ENCODE measurements at places on chromosomes 7 and 10.

DNA sequence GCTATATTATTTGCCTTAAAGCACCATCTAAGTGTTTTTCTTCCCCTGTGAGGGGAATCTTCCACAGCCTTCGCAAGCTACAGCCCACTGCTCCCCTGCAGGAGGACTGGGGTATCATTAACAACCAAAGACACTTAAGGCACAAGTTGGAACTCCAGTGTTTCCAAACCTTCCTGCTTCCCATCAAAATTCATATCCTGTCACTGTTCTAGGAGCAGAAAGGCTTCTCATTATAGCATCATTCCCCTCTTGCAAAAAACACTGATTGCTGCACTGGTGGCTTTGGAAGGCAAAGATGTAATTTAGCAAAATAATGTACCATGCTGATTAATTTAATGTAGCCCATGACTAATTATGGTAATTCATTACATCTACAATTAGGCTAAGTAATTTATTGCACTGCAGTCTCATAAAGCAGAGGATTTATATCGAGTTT, 207.2 kb downstream of the SKAP2 start:
- no peak for DNase-seq

DNA sequence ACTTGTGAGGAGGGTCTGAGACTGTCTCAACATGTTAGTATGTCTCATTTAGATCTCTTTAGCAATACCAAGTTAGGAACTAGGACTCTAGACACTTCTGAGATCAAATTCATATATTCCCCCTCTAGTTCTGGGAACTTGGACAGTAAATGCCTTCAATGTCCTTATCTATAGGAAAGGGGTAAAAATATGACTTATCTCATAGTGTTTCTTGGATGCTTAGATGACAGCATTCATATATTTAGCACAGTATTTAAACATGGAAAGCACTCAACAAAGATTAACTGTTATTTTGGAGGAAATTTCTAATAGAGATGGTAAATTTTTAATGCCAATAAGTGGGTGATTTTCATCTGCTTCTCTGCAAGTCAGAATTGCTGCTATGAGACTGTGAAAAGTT, 154.6 kb downstream of the CTNNA3 start:
- DNase-seq = no peak

GRCh38 chr10:89535171-89536012, at the start of gene SLC16A12:
SLC16A12 (minus strand) TSS chr10:89535594; CDS start chr10:89462578, 73,016 bp downstream.
- no peak for DNase-seq

GRCh38 chr10:46092524-46093081, 46.5 kb upstream of the MSMB start:
- DNase-seq = no peak

GRCh38 chr10:31804352-31804810, 124.2 kb downstream of the ARHGAP12 start:
- no peak for DNase-seq

- no peak for DNase-seq
These were observed 34.8 kb downstream of the CDH23 start for GRCh38 chr10:71431239-71432100.

GRCh38 chr7:3082831-3083230, 39.2 kb upstream of the CARD11 start:
- DNase-seq = no peak

- no peak for DNase-seq
These were observed 83.9 kb upstream of the UNC5B start for GRCh38 chr10:71128311-71128980.

- no peak for DNase-seq
These were observed 8.7 kb downstream of the PDSS1 start for GRCh38 chr10:26706206-26706605.

DNA sequence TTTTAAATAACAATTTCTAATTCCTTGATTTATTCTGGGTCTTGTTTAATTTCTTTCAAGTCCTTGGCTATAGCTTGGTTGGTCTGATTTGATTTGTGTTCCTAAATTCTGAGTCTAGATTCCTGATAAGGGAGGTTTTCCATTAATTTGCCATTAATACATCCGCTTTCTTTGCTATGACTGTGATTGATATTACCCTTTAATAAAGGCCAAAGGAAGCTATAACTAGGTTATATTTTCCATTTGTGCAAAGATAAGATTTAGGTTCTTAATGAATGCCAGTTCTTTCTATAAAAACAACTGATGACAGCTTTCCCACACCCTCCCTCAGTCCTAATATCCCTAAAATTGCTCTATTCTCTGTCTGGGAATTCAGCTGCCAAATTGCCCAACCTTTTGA, 28.2 kb downstream of the NDUFB2 start:
- no peak for DNase-seq

- DNase-seq = no peak
These were observed 58.7 kb upstream of the PRPS1L1 start for GRCh38 chr7:18086165-18087025.

DNA sequence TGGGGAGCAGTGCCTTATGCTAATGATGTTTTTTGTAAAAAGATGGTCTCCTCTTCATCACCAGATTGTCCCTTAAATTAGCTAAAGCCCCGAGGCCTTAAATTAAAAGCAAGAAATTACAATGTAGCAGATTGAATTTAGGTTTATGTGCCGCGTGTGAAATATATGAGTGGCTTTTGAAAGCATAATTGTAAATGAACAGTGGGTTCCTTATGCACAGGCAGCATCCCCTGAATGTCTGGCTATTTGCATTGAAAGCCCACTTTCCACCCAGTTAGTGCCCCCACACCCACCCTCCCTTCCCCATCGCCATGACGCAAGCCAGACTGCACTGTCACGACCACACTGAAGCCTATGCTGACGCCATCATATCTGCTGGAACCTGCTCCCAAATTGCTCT, 62.4 kb upstream of the SORCS3 start:
- DNase-seq = no peak

DNA sequence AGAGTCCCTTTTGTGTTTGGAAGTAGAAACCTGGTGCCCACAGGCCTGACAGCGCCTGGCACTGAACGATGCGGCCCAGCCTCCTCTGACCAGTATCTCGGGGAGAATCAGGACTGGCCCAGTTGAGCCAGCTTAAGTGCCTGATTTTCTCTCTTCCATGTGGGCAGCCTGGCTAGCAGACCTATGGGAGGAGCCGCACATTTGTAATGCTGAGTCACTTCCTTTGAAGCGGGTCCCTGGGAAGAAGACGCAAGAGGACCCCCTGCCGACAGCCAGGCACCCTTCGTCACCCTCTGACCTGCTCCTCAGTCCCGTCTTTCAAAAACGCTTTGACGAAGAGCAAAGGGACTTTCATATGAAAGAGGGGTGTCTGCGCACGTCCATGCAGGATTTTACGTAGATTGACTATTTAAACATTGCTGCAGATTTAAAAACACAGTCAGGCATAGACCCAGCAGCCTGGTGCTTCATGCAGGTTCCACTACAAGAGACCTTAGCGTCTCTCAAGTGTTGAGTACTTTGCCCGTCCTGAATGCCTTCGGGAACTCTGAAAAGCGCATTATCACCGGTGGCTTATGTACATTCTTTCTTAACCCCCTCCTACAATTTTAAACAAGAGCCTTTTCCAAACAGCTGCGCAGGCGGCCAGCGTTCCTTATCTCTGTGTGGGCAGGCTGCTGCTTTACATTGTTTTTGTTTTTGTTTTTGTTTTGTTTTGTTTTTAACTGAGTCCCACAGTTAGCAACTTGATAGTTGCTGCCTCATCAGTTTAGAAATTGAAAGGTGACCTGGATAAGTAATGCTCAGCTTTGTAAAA, 36.5 kb upstream of the AP5Z1 start:
- DNase-seq = no peak

- DNase-seq = no peak
These were observed 266.0 kb upstream of the PITRM1 start for GRCh38 chr10:3438606-3439005.

DNA sequence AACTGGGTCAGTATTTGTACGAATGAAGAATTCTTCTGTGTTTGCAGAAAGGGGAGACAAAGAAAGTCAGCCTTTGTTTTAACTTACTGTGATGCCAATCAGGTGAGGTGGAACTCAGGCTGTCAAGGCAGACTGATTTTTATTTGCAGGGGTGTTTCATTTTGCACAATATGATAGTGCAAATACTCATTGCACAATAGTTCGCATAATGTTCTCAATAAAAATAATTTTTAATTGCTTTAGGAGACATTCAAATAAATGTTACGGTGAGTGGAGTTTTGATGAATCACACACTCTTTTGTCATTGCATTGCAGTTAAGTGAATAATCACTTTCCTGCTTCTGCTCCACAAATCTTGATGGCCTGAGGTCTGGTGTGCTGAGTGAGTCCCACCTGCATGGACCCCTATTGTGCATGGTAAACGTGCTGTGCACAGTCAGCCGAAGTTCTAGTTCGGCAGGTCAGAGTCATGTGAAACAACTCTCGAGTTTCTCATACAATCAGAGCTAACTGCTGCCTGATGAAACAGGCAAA, 141.3 kb upstream of the FZD8 start:
- DNase-seq = no peak

DNA sequence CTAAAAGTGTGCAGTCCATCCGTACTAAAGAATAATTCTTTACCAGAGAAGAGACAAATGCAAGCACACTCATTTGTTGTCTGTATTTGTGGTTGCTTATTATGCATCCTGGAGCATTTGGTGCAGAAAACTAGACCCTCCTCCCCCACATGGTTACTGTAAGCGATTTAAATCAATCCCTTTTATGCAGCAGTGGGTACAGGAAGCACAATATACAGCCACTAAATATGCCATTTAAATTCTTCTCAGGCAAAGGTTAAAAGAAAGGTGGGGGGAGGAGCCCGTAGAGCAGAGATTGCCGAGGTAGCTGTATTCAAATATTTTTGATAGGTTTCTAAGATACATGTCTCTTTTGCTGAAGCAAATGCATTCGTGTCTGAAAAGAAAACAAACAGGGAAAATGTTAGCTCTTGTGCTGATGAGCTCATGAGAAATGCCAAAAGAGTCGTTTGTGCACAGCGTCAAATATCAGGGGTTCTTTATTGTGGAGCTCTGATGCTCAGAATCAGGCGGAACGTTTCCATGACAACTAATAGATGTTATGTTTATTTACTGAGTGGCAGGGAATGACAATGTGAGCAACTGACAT, 131.3 kb upstream of the NPVF start:
- no peak for DNase-seq

DNA sequence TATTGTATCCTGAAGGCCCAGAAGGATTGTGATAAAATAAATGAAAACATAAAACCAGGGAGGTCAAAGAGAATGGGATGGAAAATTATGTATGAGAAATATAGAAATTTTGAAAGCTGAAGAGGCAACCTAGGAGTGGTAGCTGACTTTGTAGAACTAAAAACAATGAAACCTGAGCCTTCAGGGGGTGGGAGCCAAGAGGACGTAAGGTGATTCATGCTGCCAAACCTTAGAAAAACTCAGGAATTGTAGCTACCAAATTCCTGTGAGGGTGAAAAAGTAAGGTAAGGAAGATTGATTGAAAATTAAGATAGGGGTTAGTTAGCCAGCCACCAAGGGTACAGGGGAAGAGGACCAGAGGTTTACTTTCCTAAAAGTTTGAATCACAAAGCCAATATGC, 213.2 kb downstream of the KCND2 start:
- DNase-seq = no peak

DNA sequence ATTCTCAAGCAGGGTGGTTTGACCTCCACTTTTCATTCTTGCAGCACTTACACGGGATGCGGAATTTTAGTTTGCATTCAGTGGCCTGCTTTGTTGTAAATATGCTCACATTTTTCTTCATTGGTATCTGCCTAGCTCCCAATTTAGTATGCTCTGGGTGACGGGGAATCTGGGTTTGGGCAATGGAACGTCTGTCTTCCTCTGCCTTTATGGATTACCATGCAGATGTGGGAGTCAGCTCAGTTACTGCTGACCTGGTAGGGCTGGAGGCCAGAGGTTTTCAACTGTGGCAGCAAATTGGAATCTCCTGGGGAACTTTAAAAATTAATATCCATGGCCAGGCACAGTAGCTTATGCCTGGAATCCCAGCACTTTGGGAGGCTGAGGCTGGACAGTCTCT, 161.6 kb downstream of the CAMK1D start:
- DNase-seq = no peak

DNA sequence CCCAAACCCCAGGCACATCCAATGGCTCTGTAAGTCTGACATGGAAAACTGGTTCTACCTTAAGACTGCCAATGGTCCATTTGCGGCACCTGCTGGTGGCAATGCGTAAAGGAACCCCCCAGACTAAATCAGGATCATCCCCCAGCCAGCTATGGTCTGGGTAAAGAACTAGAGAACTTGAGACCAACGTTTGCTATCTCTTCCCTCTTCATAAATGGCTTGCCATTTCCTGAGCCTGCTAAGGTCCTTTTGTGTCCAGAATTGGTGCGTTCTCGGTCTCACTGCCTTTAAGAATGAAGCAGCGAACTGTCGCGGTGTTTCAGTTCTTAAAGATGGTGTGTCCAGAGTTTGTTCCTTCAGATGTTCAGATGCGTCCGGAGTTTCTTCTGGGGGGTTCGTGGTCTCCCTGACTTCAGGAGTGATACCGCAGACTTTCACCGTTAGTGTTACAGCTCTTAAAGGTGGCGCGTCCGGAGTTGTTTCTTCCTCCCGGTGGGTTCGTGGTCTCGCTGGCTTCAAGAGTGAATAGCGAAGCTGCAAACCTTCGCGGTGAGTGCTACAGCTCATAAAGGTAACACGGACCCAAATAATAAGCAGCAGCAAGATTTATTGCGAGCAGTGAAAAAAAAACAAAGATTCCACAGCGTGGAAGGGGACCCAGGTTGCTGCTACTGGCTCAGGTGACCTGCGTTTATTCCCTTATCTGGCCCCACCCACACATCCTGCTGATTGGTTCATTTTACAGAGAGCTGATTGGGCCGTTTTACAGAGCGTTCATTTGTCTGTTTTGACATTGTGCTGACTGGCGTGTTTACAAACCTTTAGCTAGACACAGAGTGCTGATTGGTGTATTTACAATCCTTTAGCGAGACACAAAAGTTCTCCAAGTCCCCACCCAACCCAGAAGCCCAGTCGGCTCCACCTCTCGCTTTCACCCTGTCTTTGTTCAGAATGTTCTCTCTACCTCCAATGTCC, 95.4 kb downstream of the ELMO1 start:
- DNase-seq = peak; percentile 33

DNA sequence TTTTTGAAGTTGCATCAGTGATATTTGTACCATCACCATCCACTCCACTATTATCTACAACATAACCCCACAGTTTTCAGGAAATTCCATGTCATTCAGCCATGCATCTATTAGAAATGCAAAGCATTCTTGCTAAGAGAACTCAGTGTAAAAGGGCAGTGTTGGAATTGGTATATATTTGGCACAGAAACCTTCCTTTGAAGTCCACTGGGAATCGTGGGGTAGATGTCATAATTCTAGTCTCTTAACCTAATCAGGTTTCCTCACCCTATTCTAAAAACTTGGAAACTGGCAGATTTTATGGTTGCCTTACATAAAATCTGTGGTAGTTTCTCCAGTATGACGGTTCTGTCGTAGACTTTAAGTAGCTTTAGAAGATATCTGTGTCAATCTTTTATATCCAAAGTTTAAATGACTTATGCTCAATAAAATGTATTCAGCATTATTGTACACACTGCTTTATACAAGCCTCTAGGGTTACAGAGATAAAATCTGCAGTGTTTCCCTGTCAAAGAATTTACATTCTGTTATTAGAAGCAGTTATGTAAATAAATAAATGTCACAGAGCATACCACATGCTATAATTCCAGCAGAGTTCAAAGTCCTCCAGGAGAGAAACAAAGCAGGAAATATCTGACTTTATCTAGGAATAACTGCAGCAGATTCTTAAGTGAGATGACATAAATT, 704.4 kb upstream of the CELF2 start:
- DNase-seq = no peak

- DNase-seq = no peak
These were observed 546.7 kb upstream of the LRRN3 start for GRCh38 chr7:110544194-110544593.
